Epithelial cell of esophagus (primary cell): ENCODE measurements at places on chromosomes 13 and 19.

DNA sequence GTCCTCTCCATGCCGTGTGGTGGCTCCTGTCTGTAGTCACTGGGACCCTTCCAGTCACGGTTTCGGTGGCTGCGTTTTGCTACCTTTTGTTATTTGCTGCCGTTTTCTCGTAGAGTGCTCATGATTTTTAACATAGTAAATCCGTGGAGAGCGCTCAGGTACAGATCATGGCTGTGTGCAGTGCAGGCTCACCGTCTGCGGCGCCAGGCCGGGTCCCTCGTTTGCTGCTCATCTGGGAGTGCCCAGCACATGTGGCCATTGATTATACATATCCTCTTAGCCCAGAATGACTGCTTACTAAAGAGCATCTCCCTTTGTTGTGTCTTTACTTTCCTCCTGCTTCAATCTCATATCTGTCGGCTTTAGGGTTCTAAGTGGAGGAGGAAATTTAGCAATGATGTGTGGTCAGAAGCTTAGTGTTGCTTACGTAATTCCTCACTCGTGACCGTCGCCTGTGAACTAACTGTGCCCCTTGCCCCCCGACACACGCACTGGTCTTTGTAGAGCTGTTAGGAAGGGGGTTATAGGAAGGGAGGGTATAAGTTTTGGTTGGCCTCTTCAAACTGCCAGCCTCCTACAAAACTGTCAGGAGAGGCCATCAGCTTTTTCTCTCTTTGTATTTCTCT is 31.8 kb downstream of the TFDP1 start:
- DNase-seq = no peak

- no peak for DNase-seq
Measured at GRCh38 chr13:112012016-112012704, 54.8 kb upstream of the SOX1 start.

GRCh38 chr19:29690842-29691241 is 24.2 kb downstream of the C19orf12 start:
- DNase-seq = peak; percentile 64

GRCh38 chr13:64936879-64937278 is 2293.3 kb downstream of the PCDH9 start:
- DNase-seq = no peak

- no peak for DNase-seq
Measured at GRCh38 chr19:38519988-38520387, 86.5 kb downstream of the RYR1 start.
